ENCODE measurements at places on chromosomes 6 and 20.

DNA sequence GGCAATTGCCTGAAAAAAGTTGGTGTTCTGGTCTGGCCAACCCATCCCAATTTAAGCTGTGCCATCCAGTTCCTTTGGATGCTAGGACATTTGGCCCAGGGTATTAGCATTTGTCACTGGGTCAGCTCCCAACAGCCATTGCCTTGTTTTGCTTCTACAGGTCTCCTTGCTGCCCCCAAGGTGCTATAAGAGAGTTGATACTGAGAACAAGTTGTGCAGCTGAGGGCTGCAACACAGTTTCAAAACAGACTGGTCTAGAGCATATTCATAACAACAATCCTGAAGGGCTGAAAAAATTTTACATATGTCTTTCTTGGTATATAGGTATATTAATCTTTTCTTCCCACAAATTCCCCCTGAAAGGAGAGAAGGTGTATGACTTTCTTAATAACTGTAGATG, 61.0 kb downstream of the LYRM4 start:
- DNase-seq: no peak

DNA sequence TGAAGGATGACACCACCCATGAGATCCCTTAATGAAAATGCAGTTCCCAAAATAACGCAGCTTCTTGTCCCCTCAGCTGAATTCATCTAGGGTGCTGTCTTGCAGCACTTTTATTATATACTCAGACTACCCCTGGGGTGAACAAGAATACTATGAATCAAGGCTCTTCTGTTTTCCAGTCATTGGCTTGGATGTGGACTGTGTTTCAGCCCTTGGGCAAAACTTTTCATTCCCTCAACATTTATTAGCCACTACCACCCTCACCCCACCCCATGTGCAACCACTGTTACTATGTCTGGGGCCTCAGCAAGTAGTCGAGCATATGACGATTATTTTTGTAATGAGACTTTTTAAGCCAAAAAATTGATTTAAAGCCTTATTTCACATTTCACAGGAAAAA, 319.2 kb upstream of the PLN start:
- no peak for DNase-seq

DNA sequence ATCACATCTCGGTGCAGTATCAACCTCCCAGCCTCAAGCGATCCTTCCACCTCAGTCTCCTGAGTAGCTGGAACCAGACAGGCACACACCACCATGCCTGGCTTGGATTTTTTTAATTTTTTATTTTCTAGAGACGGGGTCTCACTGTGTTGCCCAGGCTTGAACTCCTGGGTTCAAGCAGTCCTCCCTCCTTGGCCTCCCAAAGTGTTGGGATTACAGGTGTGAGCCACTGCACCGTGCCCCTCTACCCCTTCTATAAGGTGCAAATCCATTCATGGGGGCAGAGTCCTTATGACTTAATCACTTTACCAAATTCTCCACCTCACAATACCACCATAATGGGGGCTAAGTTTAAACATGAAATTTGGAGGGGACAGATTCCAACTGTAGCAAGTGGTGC, 37.7 kb downstream of the TMEM181 start:
- DNase-seq: no peak

DNA sequence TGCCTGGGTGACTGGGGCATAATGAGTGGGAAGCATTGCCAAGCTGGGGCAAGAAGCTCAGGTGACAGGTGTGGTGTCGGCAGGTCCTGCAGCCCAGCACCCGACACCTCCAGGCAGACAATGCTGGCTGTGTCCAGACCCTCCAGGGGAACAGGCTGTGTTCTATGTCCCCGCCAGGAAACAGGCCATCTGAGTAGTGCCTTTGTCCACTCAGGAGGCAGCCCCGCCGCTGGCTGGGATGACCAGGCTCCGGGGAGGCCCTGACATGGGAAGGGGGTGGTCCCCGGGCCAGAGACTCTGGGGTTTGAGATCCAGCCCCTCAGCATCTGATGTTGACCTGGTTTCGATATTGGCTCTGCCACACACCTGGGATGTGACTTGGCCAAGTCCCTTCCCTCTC, 28.4 kb downstream of the SNPH start:
- no peak for DNase-seq

GRCh38 chr6:8065519-8065911, 1.3 kb upstream of the BLOC1S5 start:
- DNase-seq: no peak

DNA sequence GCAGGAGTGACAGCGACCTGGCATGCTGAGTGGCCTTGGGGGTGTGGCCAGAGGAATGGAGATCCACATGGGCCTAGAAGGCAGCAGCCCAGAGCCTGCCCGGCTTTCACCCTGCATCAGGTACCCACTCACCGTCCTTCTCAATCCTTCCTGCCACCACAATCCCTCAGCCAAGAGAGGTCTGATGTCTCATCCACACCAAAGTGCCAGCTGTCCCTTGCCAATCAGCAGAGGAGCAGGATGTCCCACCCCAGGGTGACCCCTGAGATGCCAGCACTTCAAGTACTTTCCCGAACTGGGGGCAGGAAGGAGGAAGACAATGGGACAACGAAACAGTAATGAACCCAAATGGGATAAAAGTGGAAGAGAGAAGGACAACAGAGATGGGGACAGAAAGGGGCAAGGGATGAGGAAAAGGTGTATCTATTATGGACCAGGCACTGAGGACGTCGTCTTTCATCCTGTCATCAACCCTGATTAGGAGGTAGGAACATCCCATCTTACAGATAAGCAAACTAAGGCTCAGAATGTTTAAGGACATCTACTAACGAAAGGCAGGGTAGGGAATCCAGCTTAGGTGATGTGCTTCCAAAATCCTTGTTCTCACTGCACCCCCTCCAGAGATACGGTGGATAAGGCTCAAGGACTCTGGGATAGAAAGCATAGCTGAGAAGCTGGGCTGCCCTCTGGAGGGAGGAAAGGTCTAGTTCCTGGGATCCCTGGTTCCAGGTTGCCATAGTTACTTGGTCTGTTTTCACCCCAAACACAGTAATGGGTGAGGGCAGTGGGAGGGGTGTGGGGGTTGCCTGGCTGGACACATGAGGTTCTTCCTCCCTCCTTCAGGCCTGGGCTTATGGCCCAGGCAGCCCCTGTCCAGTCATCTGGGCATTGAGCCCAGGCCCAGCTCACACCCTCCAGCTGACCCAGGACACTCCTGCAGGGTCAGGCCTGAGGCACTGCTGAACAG, 4.5 kb upstream of the TNXB start:
- DNase-seq: no peak

DNA sequence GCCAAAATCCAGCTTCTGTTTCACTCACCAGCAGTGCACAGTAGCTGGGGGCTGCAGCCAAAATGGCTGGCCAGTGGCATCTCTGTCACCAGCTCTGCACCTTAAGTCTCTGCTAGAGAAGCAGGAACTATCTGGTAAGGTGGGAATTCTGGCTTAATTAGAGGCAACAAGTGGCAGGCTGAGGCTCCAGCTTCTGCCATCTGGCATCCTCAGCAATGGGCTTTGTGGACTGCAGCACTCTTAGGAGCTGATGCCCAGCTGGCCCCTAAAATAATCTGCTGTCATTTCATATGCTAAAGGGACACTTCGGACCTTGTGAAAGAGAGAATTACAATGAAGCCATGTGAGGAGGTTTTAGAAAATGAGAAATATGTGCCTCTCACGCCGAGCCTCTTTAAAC, 4.6 kb upstream of the CLDN20 start:
- DNase-seq: no peak

GRCh38 chr20:371755-372542, 8.6 kb upstream of the TRIB3 start:
- DNase-seq: peak; percentile 50

GRCh38 chr6:98601716-98602115, 232.7 kb upstream of the POU3F2 start:
- DNase-seq: no peak

DNA sequence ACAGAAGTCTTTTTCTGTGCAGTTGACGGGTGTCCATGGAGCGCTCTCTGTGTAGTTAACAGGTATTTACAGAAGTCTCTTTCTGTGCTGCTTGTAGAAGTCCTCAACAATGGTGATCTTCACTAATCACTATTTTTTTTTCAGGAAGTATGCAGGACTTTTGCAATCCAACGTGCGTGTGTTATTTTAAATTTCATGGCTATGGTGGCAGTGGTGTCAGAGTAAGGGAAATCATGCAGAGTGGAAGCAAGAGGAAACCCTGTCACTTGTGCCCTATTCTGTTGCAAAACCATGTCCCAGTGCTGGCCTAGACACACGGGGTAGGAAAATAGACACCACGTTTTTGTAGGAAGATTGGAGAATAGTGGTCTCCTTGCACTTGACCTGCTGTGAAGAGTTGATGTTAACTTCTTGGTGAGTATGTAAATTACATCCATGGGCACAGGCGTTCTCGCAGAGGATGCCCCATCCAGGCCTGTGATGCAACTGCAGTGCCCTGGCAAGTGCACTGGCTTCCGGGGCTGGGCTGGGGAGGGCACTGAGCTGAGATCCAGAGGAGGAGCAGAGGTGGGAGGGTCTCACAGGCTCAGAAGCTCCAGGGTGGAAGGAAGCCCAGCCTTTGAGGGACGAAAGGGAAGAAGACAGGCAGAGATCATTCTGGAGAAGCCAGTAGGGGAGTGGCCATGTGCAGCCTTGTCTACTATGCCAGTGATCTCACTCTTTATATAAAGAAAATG, 146.5 kb downstream of the SYCP2 start:
- no peak for DNase-seq

GRCh38 chr20:46088409-46089166, 1.2 kb downstream of the NCOA5 start:
- DNase-seq: no peak

DNA sequence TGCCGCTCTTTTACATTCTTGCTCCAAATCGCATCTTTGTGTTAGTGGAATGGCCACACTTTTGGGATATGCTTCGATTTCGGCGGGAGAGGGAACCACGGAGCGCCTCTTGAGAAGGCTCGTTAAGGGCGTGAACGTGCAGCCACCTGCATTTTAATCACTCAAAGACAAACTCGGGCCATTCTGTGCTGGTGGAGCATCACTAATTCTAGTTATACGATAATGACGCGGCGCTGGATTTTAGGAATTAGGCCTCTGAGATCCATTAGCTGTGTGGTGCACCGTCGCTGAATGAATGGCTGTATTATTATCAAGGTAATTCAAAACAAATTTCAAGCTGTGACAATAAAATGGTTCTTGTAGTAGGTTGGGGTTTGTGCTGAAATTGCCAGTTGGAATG, 305.6 kb downstream of the CDH4 start:
- DNase-seq: no peak

- DNase-seq: peak; percentile 56
Observed at GRCh38 chr6:123838505-123839234, 35.0 kb downstream of the NKAIN2 start.

- DNase-seq: no peak
Observed at GRCh38 chr6:4128072-4128471, 7.3 kb downstream of the ECI2 start.

Data from DMS153 (cell line).